Stimulated activated CD4-positive, alpha-beta T cell treated with anti-CD3 and anti-CD28 coated beads, Interleukin-2, amount 100 ng/mL, for 24 hours (primary cell): ENCODE measurements at places on chromosomes 16 and 17.
A peak's percentile ranks its signal among the peaks of the same experiment; 100 is the strongest.

DNA sequence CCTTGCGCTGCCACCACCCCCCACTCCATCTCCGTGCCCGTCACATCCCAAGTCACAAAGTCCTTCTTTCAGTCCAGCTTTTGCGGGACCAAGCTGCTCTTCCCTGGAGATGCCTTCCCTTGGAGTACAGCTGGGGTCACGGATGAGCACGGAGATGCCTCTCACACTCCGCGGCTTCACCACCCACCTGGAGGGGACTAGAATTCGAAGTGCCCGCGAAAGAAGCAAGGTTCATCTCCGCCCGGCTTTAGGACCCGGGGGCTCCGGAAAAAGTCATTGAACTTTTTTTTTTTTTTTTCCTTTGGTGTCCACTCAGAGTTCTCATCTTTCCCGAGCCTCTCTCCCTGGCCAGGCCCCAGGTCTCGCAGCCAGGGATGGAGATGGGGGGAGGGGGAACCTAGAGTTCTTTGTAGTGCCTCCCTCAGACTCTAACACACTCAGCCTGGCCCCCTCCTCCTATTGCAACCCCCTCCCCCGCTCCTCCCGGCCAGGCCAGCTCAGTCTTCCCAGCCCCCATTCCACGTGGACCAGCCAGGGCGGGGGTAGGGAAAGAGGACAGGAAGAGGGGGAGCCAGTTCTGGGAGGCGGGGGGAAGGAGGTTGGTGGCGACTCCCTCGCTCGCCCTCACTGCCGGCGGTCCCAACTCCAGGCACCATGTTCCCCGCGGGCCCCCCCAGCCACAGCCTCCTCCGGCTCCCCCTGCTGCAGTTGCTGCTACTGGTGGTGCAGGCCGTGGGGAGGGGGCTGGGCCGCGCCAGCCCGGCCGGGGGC is at the start of gene FKBP10:
TSS of gene FKBP10 (plus strand) at position 624 of the 771 bp plus-strand sequence. CDS start at position 655, 31 bp downstream.
- peak; percentile 23 for DNase-seq

- DNase-seq: peak; percentile 37
Measured at GRCh38 chr17:48113201-48113676, 5.7 kb downstream of the SNX11 start.

- no peak for DNase-seq
Measured at GRCh38 chr17:10610884-10611283, 46.2 kb downstream of the MYH3 start.

DNA sequence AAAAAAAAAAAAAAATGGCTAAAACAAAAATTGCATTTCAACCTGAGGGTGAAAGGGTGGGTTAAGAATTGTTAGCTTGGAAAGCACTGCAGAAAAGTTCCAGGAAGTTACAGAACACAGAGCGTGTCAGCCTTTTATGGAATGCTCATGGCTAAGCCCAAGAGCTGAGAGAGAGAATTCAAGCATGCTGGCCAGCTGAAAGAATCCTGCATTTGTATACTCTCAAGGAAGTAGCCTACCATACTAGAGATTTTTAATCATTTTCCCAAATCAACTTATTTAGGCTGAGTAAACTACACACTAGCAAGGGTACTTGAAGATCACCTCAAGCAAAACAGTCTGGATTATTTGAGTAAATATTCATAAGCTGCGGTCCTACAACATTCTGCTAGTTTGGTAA is 153.9 kb downstream of the KCNJ2 start:
- DNase-seq: no peak

GRCh38 chr17:78538033-78538776 is 39.0 kb downstream of the DNAH17 start:
- DNase-seq: no peak

GRCh38 chr17:27651411-27652345 is 20.7 kb downstream of the LGALS9 start:
- peak; percentile 81 for DNase-seq

- DNase-seq: no peak
Measured at GRCh38 chr16:81514041-81514559, 69.5 kb downstream of the CMIP start.

GRCh38 chr16:88965411-88965810 is 11.6 kb downstream of the CBFA2T3 start:
- DNase-seq: no peak

- DNase-seq: no peak
Measured at GRCh38 chr16:72875291-72876031, 172.5 kb downstream of the ZFHX3 start.

- no peak for DNase-seq
Measured at GRCh38 chr17:10192972-10193371, 5.4 kb downstream of the GAS7 start.

- no peak for DNase-seq
Measured at GRCh38 chr17:28722417-28723158, 2.8 kb downstream of the RPL23A start.

DNA sequence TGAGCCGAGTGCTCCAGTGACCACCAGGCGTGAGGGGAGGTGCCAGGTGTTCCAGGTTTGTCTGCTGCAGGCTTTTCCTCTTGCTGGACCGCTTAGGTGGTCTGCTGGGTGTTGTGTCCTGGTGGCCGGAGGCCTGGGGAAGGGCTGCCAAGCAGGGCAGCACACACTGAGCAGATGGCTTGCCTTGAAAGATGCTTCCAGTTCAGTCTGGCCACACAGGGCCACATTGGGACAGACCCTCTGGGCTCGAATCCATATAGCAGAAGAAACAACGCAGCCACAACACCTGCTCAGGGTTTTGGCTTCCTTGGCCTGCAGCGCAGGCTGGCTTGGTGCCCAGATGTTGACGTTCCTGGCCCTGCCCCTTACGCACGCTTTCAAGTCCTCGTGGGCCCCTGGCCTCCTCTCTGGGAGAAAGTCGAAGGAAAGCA is 24.8 kb downstream of the GINS2 start:
- no peak for DNase-seq

- DNase-seq: no peak
Measured at GRCh38 chr17:11487469-11487868, 110.8 kb upstream of the DNAH9 start.

DNA sequence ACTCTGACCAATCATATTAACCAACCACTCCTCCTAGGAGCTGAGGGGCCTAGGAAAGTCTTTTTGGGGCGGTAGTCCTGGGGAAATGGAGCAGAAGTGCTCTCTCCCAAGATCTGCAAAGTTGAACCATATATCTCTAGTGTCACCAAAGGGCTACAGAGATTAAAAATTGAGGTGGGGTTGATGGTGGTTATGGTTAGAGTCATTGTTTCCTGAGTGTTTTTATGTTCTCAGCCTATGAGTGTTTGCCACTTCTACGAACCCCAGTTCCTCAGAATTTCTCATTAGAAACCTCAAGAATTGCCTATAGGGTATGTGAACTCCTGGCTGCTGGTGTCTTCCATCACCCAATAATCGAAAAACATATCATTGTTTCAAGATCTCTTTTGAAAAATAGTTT is 217.8 kb downstream of the CDRT15L2 start:
- DNase-seq: no peak

DNA sequence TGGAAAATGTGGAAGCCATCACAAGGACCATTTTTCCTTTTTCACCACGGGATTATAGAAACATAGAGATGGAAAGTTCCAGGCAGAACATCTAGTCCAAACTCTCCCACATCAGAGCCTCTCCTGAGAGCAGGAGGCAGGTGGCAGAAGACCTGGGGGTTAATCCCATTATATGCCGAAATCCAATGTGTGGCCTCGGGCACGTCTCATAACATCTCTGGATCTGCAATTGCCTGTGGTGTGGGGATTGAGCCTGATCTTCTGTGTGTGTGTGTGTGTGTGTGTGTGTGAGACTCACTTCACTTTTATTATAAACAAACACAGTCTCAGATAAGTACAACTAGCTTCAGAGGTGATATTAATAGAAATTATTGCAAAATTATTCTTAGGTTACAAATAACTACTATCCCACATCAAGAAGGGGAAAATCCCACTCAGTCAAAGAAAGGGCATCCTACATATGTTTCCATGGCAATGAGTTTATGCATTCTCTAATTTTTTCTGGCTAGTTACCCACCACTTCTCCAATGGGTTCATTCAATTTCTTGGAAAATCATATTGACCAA is 199.1 kb downstream of the FOXL1 start:
- no peak for DNase-seq

DNA sequence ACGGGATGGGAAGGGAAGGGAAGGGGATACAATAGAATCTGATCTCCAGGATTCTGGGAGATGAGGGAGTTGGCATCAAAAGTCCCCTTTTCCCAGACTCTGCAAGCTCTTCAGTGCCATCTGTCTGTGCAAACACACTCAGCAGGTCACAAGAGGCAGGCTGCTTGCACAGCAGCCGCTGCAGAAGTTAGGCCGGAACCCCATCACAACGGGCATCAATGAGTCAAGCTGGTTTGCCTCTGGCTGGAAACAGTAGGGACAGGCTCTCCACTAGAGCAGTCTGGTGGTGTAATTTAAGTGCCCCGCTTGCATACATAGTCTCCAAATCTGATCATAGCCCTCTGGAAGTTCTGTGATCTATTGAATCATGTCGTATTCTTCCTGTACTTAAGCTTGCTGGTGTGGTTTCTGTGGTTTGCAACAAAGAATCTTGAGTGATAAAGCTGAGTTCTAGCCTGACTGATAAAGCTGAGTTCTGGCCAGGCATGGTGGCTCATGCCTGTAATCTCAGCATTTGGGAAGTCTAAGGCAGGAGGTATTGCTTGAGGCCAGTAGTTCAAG is 33.7 kb upstream of the KDM8 start:
- peak; percentile 57 for DNase-seq

- peak; percentile 36 for DNase-seq
Measured at GRCh38 chr17:43169561-43170139, 1.4 kb upstream of the NBR1 start.

- no peak for DNase-seq
Measured at GRCh38 chr16:56732366-56732765, 2.4 kb downstream of the NUP93 start.

DNA sequence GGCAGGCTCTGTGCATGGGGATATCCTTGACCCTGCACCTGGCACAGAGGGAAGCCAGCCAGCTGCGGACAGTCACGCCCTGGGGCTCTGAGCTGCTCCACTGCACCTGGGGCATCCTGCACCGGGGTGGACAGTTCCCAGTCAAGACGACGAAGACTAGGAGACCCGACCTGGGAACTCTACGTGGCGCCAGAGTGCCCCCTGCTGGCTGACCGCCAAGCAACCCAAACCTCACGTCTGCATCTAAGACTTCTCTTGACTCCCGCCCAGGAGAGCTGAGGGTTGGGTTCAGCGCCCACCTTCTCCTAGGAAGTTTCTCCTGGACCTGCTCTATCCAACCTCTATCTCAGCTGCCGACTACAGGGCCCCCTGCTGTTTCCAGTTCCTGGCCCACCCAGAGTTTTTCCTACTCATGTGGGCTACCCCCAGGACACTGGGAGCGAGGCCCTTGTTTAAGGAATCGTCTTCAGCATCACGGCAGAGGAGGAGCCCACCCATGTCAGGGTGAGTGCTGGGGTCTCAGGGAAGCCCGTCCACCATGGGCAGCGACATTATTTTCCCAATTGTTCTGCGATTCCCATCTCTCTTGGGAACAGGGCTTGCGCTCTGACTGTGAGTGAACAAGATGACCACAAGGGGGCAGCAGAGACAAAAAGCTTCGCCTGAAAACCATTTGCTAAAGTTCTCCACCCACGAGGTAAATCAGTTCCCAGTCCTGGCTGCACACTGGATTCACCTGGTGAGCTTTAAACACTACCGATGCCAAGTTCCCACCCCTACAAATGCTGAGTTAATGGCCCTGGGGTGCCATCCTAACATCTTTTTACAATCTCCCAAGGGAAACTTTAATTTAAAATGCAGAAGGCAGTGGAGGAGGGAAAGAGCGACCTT is 29.3 kb downstream of the TLE7 start:
- DNase-seq: peak; percentile 74

DNA sequence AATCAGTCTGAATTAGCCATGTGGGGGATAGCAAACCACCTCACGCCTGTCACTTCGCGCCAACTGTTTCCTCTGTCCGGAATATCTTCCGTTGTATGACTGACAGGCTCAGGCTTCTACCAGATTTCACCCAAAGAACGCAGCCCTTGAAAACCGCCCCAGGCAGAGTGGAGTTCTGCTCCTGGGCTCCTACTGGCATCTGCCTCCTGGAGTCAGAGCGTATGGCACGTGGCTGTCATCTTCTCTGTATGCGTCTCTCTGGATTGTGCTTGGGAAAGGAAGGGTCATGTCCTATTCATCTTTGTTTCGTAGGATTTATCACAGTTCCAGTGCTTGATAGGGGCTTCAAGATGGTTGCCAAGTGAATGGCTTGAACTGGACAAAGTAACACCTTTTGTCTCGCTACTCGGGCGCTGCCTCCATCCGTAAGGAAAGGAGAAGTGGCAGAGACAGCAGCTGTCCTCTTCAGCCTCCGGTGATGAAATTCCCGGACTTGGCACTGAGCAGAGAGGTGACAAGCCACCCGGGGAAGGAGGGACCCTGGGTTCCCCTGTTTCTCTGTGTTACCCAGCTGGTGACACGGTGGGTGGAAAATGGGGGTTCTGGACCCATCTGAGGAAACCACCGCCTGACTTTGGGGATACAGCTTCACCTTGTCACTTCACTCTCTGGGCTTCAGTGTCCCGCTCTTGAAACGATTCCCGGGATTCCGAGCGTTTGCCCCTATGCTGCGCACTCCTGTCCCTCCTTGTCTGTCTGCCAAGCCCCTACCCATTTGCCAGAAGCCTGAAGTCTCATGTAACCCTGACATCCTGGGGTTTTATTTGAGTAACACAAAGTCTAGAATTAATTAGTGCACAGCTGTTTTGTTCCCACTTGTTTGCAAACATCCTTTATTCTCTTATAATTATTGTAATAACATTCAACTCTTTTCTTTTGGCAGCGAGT is 13.9 kb downstream of the KIAA0513 start:
- no peak for DNase-seq

DNA sequence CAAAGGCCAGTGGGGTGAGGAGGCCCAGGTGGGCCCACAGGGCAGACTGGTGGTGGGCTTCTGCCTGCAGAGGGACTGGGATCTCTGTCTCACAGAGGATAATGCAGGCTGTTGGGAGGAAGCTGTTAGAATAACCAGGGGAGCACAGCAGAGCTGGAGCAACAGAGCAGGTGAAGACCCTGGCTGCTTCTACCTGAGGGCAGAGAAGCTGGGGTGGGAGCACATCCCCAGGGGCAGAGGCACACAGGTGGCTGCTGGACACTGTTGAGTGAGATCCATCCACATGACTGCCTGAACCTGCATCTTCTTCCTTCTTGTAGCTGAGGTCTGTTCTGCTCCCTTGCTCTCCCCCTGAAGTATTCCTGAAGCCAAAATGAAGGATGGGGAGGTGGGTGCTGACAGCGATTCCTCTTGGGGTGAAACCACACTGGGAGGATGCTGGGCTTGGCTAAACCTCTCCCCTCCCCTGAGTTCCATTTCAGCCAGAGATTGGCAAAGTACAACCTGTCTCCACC is 1725.0 kb downstream of the TP53TG3F start:
- DNase-seq: no peak

- no peak for DNase-seq
Measured at GRCh38 chr16:58518083-58518979, 3.0 kb downstream of the SETD6 start.

DNA sequence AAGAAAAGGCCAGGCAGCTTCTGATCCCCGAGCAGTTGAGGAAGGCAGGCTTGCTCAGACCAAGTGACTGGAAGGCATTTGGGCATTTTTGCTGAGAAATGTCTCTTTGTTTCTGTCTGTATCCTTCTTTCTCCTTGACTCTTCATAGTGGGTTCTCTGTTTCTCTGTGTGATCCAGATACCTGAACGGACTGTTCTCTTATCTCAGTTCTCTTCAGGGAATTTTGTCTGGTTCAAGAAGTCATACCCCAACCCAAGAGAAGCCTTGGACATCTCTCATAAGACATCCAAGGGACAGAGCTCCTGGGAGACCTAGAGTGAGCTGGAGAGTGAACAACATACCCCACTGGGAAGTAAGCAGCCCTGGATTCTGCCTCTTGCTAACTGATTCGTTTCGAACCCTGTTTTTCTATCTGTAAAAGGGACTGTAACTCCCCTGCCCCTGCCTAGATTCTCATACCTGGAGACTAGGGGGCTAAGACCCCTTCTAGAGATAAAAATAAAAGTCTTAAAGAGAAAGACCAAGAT is 541 bp downstream of the CCL3 start:
- DNase-seq: no peak
